ENCODE measurements at places on chromosomes 13 and 19. TPM values are rescaled to one million over a fixed set of nuclear protein-coding genes. Genes with fewer than 3 reads are reported as not detected.

Gene SELENOV
- total RNA-seq: not detected

Gene TPTE2
- not detected for total RNA-seq

Gene SYT5
- 0.33 TPM for total RNA-seq

Gene MBD3L3
- total RNA-seq: not detected

Gene LIM2
- not detected for total RNA-seq

Gene UBA52
- 1,125 TPM for total RNA-seq

Gene RFPL4AL1
- total RNA-seq: not detected

Gene TNFSF13B
- 1.7 TPM for total RNA-seq

Gene KLK11
- 2.5 TPM for total RNA-seq

Measured in mammary epithelial cell (primary cell).